NCI-H1092 (cell line): ENCODE measurements at places on chromosomes 5 and 9.

GRCh38 chr5:171433352-171433698 is 13.9 kb downstream of the FGF18 start:
- no peak for DNase-seq

DNA sequence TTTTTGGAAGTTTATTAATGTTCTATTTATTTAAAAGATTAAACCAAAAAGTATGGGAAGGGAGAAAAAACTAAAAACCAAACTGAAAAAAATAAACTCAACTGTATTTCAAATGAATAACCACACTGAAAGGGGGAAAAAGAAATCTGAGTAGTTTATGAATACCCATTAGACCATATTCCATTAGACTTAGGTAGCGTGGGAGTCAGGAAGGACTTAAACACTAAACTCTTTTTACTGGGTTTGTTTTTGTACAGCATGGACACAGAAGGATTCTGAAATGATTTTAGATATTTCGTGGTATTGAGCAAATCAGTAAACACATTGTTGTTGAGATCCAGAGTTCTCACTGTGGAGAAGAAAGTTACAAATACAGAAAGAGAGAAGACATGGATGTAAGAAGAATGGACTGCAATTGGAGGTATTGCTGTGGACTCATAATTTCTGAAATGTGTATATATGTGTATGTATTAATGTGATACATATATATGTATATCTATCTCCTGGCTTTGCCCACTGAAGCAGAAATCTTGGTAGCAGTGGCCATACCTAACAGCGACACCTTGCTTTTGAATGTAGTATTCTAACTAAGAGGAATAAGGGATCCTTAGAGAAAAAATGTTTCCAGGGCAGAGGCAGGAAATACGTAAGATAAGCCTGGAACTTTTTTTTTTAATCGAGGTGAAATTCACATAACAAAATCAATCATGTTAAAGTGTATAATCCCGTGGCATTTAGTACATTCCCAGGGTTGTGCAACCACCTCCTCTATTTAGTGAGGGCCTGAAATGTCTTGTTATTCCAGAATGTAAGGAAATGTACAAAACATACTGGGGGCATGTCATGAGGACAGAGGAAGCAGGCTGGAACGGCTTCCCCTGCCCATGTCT is 228.8 kb downstream of the SMARCA2 start:
- no peak for DNase-seq

DNA sequence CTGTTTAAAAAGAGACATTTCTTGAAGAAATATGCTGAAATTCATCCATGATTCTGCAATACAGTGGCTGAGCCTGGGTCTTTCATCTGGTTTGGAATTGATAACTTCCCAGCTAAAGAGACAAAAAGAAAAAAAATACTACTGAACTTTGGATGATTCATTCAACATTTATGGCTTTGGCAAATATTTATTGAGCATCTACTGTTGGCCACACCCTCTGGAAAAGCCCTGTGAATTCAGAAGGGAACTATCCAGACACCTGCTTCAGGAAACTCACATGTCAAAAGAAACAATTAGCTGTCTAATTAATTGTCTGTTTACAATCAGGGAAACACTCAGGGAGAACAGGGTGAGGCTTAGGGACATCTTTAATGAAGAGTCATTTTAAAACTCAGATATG is 17.8 kb upstream of the ZNF622 start:
- no peak for DNase-seq

DNA sequence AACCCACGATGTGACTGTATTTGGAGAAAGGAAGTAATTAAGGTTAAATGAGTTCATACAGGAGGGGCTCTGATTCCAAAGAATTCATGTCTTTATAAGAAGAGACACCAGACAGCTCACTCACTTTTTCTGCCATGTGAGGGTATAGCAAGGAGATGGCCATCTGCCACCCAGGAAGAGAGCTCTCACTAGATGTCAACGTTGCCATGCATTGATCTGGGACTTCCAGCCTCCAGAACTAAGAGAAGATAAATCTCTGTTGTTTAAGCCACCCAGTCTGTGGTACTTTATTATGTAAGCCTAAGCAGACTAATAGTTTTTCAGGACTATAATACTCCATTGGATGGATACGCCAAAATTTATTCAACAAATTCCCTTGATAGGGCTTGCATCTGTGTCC is 89.8 kb upstream of the RAD23B start:
- no peak for DNase-seq

- DNase-seq: peak; percentile 89
Observed at GRCh38 chr9:137459152-137459600, at the start of gene NSMF. NSMF (minus strand) TSS chr9:137459334; CDS start chr9:137459102, 232 bp downstream.

DNA sequence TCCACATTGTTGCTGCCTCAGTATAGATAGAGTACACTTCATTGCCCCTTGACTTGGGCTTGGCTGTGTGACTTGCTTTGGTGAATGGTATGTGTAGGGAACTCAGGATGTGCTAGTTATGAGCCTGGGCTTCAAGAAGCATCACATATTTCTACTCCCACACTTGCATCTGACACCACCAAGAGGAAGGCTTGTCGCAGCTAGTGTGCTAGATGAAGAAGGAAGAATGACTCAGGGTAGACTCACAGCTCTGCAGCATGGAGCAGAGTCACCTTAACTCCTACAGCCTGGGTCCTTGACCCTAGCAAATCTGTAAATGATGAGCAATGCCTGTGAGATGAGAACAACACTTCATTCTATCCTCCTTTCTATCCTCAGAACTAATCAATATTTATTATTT is 261.8 kb downstream of the ASTN2 start:
- no peak for DNase-seq

GRCh38 chr5:172085738-172086137 is 79.3 kb upstream of the FBXW11 start:
- DNase-seq: no peak

DNA sequence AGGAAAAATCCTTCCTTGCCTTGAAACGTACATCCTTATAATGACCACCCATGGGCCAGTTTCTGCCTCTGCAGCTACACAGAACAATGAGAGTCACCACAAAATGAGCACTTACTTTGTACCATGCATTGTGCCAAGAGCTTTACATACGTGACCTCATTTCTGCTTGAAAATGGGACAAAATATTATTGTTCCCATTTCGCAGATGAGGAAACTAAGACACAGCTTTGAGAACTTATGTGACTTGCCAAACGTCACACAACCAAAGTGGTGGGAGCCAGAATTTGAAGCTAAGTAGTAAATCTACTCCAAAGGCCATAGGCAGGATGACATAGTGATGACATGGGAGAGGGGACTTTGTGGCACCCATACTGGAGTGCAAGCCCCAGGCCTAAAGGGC is 34.8 kb upstream of the GRPEL2 start:
- DNase-seq: no peak

- DNase-seq: no peak
Observed at GRCh38 chr5:57832875-57833274, 350.3 kb upstream of the ACTBL2 start.

DNA sequence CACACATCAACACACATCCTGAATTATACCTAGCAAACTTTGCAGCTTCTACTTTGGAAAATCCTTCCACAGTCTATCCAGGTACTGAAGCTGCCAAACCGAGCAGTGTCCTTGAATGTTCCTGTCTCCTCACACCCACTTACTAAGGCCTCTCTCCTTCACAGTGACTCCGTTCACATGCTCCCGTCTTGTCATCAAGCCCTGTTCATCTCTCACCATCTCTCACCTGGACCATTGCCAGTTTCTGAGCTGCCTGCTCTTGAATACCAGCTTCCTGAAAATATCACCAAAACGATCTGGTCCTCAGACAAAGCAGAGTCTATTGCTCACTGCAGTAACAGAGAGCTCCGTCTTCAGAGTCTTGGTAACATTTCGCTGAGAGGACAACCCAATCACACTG is 57.4 kb downstream of the GCNT1 start:
- no peak for DNase-seq

DNA sequence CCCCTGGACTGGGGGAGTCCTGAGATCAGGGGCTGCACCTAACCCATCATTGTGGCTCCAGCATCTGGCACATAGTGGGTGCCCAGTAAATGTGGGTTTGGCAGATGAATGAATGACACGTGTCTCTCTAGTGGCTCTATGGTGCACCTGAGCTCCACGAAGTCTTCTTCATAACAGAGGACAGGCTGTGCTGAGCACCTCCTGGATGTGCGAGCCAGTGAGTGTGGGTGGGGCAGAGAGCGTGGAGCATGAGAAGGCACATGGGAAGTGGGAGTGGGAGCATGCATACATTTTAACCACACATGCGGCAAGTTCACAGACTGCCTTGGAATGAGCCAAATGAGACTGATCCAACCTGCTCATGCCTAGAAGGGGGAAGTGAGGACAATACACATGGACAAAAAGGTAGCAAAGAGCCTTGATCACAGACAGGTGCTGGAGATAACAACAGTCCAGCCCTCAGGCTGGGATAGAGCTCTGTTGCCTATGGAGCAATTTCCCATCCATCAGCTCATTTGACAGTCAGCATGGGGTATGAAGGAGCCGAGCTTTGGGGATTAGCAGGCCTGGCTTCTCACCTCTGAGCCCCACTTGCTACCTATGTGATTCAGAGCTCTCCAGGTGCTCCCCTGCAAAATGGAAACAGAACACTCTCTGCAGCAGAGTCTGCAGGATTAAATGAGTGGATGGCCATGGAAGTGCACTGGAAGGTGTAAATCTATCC is 76.2 kb upstream of the TBC1D2 start:
- DNase-seq: no peak

- DNase-seq: no peak
Observed at GRCh38 chr9:2281803-2282185, 266.6 kb downstream of the SMARCA2 start.

GRCh38 chr5:103305809-103306208 is 47.2 kb downstream of the MACIR start:
- no peak for DNase-seq

- DNase-seq: no peak
Observed at GRCh38 chr5:124866355-124867136, 120.1 kb upstream of the ZNF608 start.

- DNase-seq: no peak
Observed at GRCh38 chr5:149002761-149003689, 59.8 kb downstream of the SH3TC2 start.

DNA sequence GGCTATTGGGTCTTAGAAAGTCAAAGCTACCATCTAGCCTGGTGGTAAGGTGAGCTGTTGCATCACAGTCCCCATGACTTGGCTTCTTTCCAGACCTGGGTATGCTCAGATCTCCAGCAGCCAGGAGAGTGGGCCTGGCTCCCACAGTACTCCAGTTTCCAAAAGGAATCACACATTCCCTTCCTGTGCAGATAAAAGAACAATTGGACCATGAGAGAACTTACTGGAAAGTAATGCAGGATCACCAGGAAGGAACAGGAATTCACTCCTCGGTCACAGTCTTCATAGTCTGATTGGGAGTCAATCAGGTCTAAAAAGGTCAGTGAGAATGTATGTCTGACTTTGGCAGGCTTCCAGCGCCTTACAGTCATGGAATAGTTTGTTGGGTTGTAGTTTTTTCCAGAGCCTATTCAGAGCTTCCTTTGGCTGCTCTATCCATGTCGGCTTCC is 47.8 kb upstream of the CD180 start:
- DNase-seq: no peak

- peak; percentile 50 for DNase-seq
Observed at GRCh38 chr9:34498553-34498952, 24.2 kb downstream of the ENHO start.

- DNase-seq: no peak
Observed at GRCh38 chr9:121278477-121279261, 10.7 kb downstream of the GSN start.

- no peak for DNase-seq
Observed at GRCh38 chr9:20043035-20043434, 254.2 kb upstream of the SLC24A2 start.

DNA sequence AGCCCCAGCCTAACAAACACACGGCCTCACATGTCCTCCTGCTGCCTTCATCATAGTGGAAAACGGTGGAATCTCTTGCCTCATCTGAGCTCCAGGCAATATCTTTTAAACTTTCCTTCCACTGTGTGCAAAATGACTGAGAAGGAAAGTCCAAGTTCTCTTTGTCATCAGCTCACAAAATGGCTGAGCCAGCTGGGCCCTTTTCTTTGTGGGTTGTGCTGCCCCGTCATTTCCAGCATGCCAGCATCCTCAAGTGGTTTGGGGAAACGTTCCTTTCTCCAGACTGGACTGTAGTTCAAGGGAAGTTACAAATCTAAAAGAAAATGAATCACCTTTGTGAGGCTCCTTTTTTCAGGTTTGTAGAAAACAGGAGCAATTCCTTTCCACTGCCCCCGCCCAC is 171.1 kb upstream of the FSTL4 start:
- DNase-seq: no peak

DNA sequence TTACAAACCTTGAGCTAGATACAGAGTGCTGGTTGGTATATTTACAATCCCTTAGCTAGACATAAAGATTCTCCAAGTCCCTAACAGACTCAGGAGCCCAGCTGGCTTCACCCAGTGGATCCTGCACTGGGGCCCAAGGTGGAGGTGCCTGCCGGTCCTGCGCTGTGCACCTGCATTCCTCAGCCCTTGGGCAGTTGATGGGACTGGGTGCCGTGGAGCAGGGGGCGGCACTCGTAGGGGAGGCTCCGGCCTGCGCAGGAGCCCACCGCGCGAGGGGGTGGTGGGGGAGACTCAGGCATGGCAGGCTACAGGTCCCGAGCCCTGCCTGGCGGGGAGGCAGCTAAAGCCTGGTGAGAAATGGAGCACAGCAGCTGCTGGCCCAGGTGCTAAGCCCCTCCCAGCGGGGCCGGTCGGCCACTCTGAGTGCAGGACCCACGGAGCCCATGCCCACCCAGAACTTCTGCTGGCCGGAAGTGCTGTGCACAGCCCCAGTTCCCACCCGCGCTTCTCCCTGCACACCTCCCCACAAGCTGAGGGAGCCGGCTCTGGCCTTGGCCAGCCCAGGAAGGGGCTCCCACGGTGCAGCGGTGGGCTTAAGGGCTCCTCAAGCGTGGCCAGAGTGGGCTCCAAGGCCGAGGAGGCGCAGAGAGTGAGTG is 1464.7 kb downstream of the EFNA5 start:
- DNase-seq: no peak

DNA sequence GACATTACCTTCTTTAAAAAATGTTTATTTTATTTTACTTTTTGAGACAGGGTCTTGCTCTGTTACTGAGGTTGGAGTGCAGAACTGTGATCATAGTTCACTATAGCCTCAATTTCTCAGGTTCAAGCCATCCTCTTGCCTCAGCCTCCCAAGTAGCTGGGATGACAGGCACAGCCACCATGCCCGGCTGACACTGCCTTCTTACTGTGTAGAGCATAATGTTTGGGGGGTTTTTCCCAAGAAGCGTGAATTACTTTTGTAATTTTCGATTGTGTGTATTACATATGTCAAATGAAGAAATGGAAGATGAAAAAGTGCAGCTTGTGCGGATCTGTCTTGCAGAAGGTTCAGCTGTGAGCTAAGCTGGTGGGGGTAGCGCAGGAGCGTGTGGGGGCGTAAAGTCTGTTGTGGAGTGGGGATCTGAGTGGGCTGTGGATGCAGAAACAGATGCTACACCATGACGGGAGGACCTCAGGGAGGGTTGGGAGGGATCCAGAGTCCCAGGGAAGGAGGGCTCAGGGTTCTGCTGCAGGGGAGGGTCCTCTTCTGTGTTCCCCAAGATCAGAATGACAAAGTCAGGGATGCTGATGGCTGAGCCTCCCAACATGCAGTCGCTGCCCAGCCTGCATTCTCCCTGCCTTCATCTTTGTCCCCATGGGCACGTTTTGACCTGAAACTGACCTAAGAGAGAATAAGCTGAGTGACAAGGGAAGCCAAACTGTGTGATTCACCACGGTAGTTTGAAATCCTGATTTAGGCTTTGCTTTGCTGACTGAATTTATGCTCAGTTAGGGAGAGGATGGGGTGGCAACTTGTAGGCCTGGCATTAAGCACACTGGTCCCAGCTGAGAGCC is 6.8 kb upstream of the ANKRD33B start:
- no peak for DNase-seq
